ENCODE measurements at places on chromosomes 13 and 19.

DNA sequence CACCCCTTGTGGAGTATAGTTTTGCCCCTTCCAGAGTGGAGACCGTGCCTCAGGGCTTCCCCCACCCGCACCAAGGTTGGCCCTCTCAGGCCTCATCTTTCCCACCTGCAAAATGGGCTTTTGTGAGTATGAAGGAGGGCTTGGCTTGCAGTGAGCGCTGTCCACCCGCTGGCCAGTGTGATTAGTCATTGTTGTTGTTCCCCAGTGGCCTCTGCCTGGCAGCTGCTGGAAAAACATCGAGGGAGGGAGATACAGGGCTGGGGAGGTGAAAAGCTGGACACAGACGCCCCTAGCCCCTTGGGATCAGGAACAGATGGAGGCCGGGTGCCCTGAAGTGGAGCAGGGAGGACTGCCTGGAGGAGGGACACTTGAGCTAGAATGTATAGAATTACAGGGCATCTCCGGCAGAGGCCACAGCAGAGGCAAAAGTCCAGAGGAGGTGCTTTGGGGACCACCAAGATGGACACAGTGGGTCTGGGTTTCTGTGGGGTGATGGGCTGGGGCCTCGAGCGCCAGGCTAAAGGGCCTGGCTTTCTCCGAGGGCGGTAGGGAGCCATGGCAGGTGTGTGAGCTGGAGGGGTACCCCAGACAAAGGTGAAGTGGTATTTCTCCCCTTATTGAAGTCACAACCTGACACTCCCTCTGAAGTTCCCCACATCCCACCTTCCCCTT is 3.9 kb upstream of the IL12RB1 start:
- no peaks in the 10 kb centered on the region for H3K36me3 ChIP-seq
- no peak for DNase-seq
- H3K4me3 ChIP-seq, result peak overlapping the region; percentile 41
- H3K4me1 ChIP-seq, result peaks cover 42% of the 10 kb centered on the region

DNA sequence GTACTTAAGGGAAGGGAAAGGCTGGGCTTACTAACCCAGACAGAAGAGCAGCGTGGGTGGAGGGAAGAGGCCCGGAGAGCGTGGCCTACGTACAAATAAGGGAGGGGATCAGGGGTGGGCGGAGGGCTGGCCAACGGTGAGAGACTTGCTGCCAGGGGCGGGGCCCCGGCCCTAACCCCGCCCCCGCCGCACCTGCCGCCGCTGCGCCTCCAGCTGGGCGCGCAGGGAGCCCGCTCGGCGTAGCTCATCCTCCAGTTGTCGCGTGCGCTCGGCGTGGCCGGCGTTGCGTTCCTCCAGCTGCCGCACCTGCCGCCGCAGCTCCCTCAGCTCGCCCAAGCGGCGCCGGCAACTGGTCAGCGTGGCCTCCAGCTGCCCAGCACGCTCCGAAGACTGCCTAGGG is 5.7 kb downstream of the HOOK2 start:
- H3K27ac ChIP-seq, result no peak overlapping the region
- no peak for DNase-seq
- H3K4me3 ChIP-seq, result peak overlapping the region; percentile 35
- no peaks in the 10 kb centered on the region for H3K27me3 ChIP-seq

- no peaks in the 10 kb centered on the region for H3K27me3 ChIP-seq
- H3K4me3 ChIP-seq, result peak overlapping the region; percentile 93
- peak; percentile 49 for DNase-seq
- peak overlapping the region; percentile 91 for H3K27ac ChIP-seq
Measured at GRCh38 chr19:6587998-6588507, 2.9 kb downstream of the CD70 start.

DNA sequence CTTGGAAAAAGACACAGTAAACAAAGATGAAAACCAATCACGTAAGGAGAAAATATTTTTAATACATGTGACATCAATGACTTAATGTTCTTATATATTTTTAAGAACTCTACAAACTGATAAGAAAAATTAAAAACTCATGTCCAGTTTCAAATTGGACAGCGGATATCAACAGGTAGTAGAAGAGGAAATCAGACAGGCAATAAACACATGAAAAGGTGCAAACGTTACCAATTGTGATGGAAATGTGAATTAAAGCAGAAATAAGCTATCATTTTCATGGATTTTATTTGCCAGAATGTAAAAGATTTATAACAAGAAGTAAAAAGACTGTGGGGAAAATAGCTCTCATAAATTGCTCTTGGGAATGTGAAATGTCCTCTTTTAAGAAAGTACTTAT is 382.3 kb downstream of the DLEU7 start:
- H3K4me3 ChIP-seq, result no peak overlapping the region
- DNase-seq, result no peak
- no peak overlapping the region for H3K27ac ChIP-seq
- no peaks in the 10 kb centered on the region for H3K27me3 ChIP-seq
- no peaks in the 10 kb centered on the region for H3K36me3 ChIP-seq

GRCh38 chr13:87925006-87925405 is 253.8 kb downstream of the SLITRK5 start:
- H3K27ac ChIP-seq, result no peak overlapping the region
- H3K36me3 ChIP-seq, result no peaks in the 10 kb centered on the region
- H3K27me3 ChIP-seq, result no peaks in the 10 kb centered on the region
- no peak for DNase-seq
- H3K4me3 ChIP-seq, result no peak overlapping the region

DNA sequence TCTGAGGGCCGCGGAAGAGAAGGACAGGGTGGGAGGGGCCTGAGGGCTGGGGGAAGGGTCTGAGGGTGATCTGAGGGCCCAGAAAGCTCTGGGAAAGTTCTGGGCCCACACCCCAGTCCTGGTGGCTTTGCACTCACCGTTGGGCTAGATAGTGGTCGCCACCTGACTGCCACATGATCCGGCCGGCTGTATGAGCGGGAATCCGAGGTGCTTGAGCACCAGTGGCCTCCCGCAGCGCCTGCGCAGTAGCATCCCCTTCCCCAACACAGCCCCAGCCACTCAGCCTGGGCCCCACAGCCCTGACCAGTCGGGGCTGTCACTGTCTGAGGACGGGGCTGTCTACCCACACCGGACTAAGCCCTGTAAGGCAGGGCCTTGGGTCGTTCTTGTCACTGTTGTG is 15.0 kb downstream of the PRODH2 start:
- no peak overlapping the region for H3K27ac ChIP-seq
- H3K4me1 ChIP-seq, result peaks cover 7% of the 10 kb centered on the region
- H3K36me3 ChIP-seq, result no peaks in the 10 kb centered on the region
- no peak for DNase-seq
- H3K4me3 ChIP-seq, result no peak overlapping the region
- H3K27me3 ChIP-seq, result peaks cover 25% of the 10 kb centered on the region

GRCh38 chr19:45340232-45340898 is at the start of gene KLC3:
Gene KLC3 (plus strand): TSS chr19:45340750. CDS start chr19:45345542, 4,792 bp downstream.
- H3K36me3 ChIP-seq, result no peaks in the 10 kb centered on the region
- H3K4me3 ChIP-seq, result peak within 1 kb of the TSS; percentile 73
- no peak within 1 kb of the TSS for H3K27ac ChIP-seq
- DNase-seq, result peak; percentile 22
- H3K27me3 ChIP-seq, result peaks cover 17% of the 10 kb centered on the region

DNA sequence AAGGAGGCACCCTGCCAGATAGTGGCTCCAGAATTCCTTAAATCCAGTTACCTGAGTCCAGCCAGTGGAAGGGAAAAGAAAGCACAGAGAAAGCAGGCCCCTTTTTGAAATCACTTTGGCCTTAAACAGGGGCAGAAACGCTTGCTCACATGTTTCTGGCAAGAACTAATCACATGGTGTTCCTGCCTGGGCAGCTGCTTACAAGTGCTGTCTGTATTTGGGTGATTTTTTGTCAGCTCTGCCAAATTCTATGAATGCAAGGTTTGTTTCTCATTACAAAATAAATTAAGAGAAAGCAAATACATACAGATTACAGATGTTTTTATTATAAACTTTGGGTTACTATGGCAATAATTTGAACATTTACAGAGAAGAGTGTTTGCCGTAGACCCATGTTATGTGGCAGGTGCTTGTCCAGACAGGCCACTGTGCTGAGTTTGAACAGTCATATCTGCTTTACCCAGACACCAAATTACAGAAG is 1237.8 kb downstream of the SLITRK5 start:
- H3K27me3 ChIP-seq, result no peaks in the 10 kb centered on the region
- no peaks in the 10 kb centered on the region for H3K36me3 ChIP-seq
- DNase-seq, result no peak
- H3K4me3 ChIP-seq, result no peak overlapping the region
- H3K27ac ChIP-seq, result no peak overlapping the region

DNA sequence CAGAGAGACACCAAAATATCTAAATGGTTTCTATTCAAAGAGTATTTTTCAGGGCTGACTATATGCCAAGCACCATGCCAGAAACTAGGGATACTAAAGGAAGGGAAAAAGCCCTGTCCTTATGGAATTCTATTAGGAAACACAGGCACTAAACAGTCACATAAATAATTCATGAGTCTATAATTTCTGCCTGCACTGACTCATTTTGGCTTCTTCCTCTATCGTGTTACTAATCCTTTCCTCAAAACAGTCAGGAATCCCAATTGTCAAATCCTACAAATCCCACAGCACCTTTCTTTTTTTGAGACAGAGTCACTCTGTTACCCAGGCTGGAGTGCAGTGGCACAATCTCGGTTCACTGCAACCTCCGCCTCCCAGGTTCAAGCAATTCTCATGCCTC is 29.2 kb downstream of the XPO4 start:
- no peak overlapping the region for H3K4me3 ChIP-seq
- peaks cover 27% of the 10 kb centered on the region for H3K4me1 ChIP-seq
- H3K27ac ChIP-seq, result no peak overlapping the region
- peaks cover 10% of the 10 kb centered on the region for H3K36me3 ChIP-seq

- no peak overlapping the region for H3K27ac ChIP-seq
- H3K36me3 ChIP-seq, result no peaks in the 10 kb centered on the region
- DNase-seq, result no peak
- H3K4me1 ChIP-seq, result no peaks in the 10 kb centered on the region
- H3K4me3 ChIP-seq, result no peak overlapping the region
Measured at GRCh38 chr13:38264363-38265131, 85.1 kb upstream of the UFM1 start.

DNA sequence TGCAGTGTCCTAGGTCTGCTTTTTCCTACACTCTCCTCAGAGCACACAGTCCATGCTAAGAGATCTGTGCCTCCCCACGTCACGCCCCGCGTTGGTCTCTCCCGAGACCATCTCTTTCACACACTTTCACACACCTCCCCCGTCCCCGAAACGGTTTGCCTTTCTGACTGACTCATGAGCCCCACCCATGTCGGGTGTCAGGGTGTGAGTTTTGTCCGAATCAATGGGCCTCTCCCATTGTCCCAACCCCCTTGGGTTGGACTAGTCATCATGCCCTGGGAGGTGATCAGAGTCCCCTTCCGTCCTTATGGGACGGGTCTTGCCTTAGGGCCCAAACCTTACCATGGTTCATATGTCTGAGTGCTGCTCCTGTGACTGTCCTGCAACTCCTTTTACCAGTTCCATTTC is 214.0 kb upstream of the HTR2A start:
- H3K36me3 ChIP-seq, result no peaks in the 10 kb centered on the region
- peaks cover 10% of the 10 kb centered on the region for H3K27me3 ChIP-seq
- no peak for DNase-seq
- no peak overlapping the region for H3K4me3 ChIP-seq
- no peak overlapping the region for H3K27ac ChIP-seq

DNA sequence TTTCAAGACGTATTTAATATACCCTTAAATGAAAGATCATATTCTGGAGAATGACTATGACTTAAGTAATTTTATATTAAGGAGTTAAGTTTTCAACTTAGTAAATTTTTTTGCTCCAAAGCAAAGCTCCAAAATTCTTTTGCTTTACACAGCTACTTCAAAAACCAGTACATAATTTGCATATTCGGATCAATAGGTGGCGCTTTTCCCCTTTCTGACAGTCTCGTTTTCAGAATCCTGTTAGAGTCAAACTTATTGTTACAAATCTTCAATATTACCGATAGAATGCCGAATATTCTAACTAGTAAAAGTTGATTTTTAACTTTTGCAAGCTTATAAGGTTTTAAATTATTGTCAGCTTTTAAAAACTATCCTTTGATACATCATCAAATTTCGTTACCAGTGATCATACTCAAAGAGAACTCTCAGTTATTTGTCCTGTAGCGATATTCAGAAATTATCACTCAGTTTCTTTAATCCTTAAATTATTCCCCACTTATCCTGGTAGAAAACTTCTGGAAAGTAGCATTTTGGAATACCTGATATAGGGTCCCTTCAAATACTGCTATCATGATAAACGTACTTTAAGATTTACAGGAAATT is 852.7 kb upstream of the KLHL1 start:
- no peak overlapping the region for H3K27ac ChIP-seq
- no peaks in the 10 kb centered on the region for H3K36me3 ChIP-seq
- H3K27me3 ChIP-seq, result no peaks in the 10 kb centered on the region
- no peaks in the 10 kb centered on the region for H3K4me1 ChIP-seq
- DNase-seq, result no peak
